ENCODE measurements at places on chromosomes 7 and 10.

- DNase-seq, result no peak
Measured at GRCh38 chr7:34664755-34665154, 6.7 kb downstream of the NPSR1 start.

DNA sequence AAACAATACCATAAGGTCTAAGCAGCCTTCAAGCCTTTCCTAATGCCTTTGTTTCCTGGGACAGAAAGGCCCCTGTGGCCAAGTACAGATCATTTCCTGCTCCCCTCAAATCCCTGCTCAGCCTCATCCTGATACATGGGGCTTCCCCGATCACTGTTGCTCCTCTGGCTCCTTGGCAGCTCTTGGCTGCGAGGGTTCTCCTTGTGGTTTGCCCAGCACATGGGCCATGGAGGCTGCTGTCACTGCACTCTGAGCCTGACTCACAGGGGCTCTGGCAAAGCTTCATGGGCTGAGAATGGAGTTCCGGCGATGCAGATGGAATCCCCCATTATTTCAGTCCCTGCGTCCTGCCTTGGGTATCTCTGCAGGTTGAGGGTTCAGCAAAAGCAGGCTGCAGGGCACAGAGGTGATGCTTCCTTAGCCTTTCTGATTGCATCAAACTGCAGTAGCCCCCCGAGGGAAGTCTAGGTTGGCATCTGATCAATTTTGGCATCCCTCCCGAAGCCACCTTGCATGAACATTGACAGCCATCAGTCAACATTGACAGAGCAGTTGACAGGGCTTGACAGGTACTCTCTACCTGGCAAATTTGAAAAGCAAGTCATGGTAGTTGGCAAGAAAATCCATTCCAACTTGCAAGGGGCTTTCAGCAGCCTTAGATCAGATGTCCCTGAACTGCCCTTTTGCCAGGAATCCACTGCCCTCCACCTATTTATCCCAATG, 168.6 kb downstream of the GFRA1 start:
- DNase-seq, result no peak

GRCh38 chr7:43692582-43693373, 36.5 kb downstream of the COA1 start:
- no peak for DNase-seq

DNA sequence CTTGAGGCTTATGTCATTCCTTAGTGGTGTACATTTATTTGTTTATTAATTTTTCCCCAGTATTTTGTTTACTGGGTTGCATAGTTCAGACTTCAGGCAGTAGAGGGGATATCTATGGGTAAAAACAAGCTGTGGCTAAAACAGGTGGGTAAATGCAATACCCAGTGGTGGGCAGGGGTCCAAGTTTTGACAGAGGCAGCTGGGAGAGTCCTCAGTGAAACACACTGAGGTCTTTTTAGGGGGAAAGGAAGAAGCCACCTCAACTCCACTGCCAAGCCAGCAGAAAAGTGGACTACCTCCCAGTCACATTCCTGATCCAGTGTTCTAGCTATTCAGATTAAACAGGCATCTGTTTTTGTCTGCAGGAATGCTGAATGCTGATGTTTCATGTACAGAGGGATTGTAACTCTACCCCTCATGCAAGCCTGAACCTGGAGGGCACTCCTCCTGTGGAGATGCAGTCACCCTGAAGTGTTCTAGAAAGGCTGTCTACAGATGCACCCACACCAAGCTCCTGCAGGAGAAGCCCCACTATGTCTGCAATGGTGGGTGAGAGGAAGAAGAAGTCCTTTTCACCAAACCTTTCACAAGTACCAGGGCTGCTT, 757.8 kb downstream of the INHBA start:
- no peak for DNase-seq

GRCh38 chr7:114988026-114988425, 66.1 kb downstream of the MDFIC start:
- no peak for DNase-seq

- no peak for DNase-seq
Measured at GRCh38 chr10:88136712-88137111, 273.3 kb downstream of the PTEN start.

GRCh38 chr10:26509307-26509706, 71.2 kb downstream of the APBB1IP start:
- no peak for DNase-seq

- DNase-seq, result peak; percentile 45
Measured at GRCh38 chr7:73827567-73828106, 3.2 kb upstream of the CLDN4 start.

DNA sequence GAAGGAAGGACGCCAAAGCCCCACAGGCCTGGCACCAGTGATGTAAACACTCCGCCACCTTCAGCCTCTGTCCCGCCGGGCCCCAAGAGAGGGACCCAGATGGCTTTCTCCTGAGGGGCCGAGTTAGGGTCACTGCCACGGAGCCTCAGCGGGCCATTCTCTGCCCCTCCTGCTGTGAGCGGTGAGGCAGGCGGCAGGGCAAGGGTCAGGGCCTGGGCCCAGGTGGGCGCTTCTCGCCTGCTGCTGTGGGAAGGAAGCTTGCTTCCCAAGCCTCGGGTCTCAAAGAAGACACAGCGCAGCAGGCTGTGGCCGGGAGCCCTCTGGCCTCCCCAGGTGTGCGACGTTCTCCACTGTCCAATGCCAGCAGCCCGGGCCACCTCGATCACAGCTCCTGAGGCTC, 84.8 kb downstream of the PROSER2 start:
- DNase-seq, result no peak

GRCh38 chr10:24457661-24458318, 248.9 kb downstream of the KIAA1217 start:
- DNase-seq, result no peak

DNA sequence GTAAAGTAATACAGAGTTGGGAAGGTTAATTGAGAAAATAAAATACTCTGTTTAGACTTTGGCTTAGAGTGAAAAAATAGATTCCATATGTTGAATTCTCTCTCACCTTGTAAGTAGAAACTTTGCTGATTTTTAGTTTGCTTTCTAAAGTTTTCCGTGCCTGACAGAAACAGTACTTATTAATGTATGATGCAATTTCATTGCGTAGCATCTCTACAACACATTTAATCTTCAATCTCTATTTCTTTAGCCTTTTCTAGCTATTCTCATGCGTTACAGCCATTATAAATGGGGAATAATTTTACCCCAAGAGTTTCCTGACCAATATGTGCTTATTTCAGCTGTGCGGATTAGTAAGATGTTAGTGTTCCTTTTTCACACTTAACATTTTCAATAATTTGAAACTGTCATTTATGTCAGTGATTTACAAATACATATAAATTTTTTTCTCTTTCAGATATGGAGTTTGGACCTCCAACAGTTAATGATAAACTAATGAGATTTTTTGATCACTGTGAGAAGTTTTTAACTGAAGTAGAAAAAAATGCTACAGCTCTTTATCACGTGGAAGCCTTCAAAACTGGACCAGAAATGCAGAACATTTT, 3.3 kb downstream of the MINPP1 start:
- no peak for DNase-seq

DNA sequence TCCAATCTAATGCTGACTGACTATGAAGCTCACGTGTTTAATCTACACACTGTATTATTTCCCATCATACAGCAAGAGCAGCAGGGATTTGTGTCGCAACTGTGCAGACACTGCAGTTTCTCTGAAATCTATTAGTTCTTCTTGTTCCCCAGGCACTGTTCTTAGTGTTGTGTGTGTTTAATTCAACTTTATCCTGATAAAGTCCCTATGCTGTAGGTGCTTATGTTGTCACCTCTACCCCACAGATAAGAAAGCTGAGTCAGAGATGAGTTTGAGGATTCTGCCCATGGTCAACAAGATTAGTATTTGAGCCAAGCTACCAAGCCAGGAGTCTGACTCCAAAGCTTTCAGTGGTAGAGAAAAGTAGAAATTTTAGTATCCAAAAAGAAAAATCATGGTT, 22.5 kb upstream of the EPHB6 start:
- no peak for DNase-seq

GRCh38 chr10:122331615-122332446, 42.7 kb upstream of the PLEKHA1 start:
- no peak for DNase-seq

GRCh38 chr10:19999431-19999830, 183.2 kb downstream of the PLXDC2 start:
- no peak for DNase-seq

- no peak for DNase-seq
Measured at GRCh38 chr10:124036746-124037145, 56.7 kb downstream of the CHST15 start.

GRCh38 chr7:151542606-151543130, 23.0 kb upstream of the RHEB start:
- no peak for DNase-seq

- no peak for DNase-seq
Measured at GRCh38 chr10:84179059-84179710, 5.6 kb downstream of the GPR15LG start.

DNA sequence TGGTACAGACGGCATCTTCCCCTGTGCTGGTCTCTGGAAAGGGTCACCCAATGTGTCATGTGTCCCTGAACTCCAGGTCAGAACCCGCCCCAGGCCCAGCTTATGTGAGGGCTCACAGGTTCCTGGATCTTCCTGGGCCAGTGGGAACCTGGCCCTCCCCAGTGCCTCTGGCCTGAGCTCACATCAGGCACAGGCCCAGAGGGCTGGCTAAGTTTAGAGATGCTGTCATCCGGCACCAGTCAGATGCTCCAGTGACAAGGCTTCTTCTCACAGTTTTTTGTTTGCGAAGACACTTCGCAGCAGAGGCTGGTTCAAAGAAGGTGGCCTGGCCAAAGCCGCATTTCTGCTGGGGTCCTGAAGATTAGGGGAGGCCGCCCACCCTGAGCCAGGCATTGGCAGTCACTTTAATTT, 11.8 kb downstream of the CAMK2B start:
- no peak for DNase-seq

DNA sequence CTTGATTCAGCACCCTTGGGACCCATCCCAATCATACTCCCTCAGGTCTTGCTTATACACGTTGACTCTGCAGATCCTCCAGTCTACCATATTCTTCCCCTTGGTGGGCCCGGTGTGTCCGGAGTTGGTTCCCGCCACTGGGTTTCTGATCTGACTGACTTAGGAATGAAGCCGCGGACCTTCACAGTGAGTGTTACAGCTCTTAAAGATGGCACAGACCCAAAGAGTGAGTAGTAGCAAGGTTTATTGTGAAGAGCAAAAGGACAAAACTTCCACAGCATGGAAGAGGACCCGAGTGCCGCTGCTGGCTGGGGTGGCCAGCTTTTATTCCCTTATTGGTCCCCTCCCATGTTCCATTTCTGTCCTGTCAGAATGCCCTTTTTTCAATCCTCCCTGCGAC, 5.9 kb upstream of the GDF10 start:
- no peak for DNase-seq

DNA sequence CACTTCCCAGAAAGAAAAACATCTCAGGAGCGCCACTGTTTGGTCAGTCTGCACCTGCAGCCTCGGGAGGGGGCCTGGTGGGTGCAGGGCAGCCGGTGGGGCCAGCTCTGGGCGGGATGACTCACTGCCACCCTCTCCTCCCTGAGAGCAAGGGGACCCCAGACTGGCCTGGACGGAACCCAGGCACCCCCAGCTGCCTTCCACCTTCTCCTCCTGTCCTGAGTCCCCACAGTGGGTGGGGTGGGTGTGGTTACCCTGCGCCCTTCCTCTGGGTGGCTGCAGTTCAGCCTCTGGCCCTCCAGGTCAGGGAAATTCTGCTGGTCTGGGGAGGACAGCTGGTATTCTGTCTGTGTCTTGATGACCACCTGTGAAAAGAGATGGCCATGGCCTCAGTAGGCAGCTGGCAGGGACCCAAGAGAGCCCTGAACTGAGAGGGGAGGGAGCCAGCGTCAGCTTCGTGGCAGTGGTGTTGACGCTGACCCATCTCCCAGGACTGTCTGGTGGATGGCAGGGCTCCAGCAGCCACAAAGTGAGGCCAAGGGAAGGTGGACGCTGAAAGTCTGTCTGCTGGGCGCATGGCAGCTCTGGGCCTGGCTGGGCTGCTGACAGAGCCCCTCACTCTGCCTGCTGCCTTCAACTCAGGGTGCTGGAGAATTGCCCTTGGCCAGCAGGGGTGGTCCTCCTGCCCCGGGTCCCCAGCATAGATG, 8.9 kb downstream of the CALY start:
- DNase-seq, result no peak

Measured in left lung (tissue), 14 donors.